Fibroblast of gingiva (primary cell): ENCODE measurements at places on chromosomes 2 and 18.

- peak; percentile 47 for DNase-seq
These were observed 63.0 kb upstream of the COX7A2L start for GRCh38 chr2:42424033-42424432.

DNA sequence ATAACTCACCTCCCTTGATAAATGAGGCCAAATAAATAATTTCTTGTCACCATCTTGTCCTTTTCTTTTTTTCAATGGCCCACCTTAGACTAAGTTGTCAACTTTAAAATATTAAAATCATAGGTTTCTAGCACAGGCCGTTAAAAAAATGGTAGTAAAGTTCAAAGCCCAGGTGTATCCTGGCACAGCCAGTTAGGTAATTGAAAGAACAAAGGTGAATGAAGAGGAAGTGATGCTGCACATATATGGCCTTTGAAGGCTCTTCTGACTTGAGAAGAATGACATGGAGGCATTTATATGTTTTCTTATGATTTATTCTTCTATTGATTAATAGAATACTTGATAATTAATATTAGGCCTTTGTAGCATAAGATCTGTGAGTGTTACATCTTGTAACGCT, 208.7 kb downstream of the PTPRM start:
- DNase-seq = no peak

- DNase-seq = no peak
These were observed 1104.0 kb upstream of the PIK3C3 start for GRCh38 chr18:40851014-40851429.

- no peak for DNase-seq
These were observed 12.2 kb upstream of the ATP6V1B1 start for GRCh38 chr2:70923378-70924015.

DNA sequence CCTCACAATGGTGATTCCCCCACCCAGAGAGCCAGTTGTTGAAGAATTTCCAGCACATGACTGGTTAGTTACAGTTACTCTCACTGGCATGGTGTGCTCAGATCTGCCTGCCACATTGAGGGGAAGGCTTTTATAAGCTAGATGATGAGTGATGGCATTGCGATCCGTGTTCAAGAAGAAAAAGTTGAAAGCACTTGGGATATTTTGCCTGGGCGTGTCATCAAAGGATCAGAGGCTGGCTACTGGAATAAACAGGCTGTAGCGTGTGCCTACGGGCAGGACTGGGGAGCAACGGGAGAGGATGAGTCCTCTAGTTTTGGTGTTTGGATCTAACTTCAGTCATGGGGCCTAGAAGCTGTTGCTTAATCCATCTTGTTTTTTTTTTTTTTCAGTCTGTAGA, 175.0 kb downstream of the SETBP1 start:
- no peak for DNase-seq

GRCh38 chr2:56169521-56169920, 14.3 kb upstream of the CCDC85A start:
- DNase-seq = no peak

- no peak for DNase-seq
These were observed 1.1 kb downstream of the NIFK start for GRCh38 chr2:121735518-121736074.

DNA sequence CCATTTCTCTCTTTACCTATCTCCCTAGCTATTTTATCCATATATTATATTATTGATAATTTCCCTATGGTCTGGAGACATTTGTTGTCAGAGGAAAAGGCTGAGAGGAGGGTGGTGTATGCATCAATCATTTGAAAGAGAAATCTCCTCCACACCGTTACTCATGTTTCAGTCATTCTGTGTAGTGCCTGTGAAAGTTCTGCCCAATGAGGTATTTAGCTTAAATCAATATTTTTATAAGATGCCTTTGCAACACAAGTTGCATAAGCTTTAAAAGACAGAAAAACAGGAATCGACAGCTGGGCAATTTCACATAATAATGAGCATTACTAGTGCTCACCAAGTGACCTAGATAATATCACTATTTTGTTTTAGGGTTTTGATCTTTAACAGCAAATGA, 363.7 kb upstream of the FSIP2 start:
- no peak for DNase-seq

DNA sequence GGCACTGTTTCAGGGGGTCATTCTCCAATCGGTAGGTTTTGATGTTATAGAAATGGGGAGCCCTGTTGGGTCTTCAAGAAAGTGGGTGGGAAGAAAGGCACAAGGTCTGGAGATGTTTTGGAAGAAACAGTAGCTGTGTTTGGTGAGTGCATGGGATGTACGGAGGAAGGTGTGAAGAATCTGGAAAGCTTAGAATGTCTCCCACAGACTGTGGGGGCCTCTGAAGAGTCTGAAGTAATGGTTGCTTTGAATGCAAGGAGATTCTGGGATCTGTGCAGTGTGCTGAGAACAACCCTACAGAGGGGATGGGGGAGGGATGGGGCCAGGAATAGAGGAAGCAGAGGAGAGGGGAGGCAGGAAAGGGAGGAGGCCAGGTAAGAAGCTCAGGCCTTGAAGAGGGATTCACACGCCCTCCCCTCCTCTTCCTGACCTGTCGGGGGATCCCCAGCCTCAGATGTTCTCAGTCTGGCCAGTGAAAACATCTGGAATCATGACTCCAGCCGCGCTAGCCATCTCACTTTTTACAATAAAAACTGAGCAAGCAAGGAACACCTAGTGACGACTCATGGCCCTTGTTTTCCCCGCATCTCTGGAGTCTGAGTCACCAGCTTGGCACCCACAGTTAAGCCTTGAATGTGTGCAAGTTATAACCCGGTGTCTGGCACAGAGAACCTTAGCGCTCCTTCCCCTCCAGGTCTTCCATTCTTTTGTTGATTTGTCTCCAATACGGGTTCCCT, 74.2 kb downstream of the SH3BP4 start:
- peak; percentile 54 for DNase-seq
